ENCODE measurements at places on chromosomes 7 and 10. TPM values are rescaled to one million over a fixed set of nuclear protein-coding genes. Genes with fewer than 3 reads are reported as not detected.

PTPN20 gene
- 2.9 TPM for total RNA-seq

SFTPA2 gene
- total RNA-seq: not detected

PTN gene
- 0.26 TPM for total RNA-seq

FUOM gene
- total RNA-seq: 23.2 TPM

TAS2R41 gene
- not detected for total RNA-seq

HKDC1 gene
- 3.9 TPM for total RNA-seq

ABCB1 gene
- under 0.01 TPM for total RNA-seq

CLEC5A gene
- not detected for total RNA-seq

METTL27 gene
- total RNA-seq: 0.26 TPM

PHKG1 gene
- 0.26 TPM for total RNA-seq

SUMF2 gene
- 228 TPM for total RNA-seq

TMEM213 gene
- total RNA-seq: not detected

GCK gene
- total RNA-seq: 0.53 TPM

All from bronchial epithelial cell (primary cell).